ENCODE measurements at places on chromosomes 4 and X.

GRCh38 chr4:94352163-94352562 lies 9.5 kb upstream of the HPGDS start:
- no peak for DNase-seq

- DNase-seq: no peak
Measured at GRCh38 chr4:177322881-177323280, 13.2 kb downstream of the NEIL3 start.

DNA sequence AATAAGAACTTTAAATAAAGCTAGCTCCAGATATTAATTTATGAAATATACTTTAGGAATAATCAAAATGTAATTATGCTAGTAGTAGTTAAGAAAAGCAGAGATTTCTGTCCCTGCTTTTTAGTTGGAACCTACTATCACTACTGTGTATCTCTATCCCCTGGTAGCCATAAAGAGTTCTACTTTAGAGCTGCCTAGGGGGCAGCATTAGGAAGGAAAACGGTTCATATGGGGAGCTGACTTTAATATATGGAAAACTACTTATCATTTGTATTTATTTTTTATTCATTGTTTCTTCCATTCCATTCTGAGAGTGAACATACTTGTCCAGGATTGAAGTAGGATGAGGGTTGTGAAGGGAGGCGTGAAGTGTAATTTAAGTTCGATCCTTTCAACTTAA lies 40.9 kb downstream of the CPEB2 start:
- DNase-seq: no peak

- DNase-seq: no peak
Measured at GRCh38 chr4:99208719-99209075, 10.3 kb downstream of the ADH6 start.

GRCh38 chr4:16835597-16836247 lies 62.7 kb downstream of the LDB2 start:
- no peak for DNase-seq

DNA sequence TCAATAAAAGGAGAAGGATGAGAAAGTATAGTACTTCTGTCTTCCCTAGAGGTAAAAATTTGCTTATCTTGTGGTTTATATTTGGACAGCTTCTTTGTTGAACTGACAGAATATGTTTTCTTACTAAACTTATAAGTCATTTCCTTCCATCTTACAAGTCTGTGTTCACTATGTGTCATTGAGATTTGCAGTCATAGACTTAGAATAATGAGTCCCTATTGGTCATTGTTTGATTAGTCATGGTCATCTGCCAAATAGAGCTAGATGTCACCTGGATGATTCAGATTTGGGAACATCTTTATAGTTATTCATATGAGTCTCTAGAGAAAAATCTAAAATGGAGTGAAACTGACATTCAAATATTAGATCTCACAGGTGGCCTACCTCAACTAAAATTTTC lies 51.5 kb downstream of the SPATA18 start:
- DNase-seq: no peak

DNA sequence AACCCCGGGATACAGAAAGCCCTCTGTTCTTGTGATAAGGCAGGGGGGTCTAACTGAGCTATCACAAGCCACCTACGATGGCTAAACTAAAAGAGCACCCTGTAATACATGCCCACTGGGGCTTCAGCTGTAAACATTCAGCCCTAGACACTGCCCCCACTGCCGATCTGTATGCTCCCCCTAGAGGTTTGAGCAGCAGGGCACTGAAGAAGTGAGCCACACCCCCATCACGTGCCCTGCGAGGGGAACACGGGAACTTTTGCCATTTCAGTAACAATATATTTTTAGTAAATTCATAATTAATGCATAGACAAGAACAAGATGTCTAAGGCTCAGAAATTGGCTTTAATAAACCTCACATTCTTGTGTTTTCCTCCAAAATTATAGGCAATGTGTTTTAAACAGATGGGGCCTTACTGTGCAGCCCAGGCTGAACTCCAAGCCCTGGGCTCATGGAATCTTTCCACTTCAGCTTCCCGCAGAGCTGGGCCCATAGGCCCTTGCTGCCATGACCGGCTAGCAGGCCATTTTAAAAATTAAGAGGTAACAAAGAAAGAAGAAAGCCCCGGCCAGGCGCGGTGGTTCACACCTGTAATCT lies 235.3 kb upstream of the SFRP2 start:
- no peak for DNase-seq

GRCh38 chrX:54157561-54157960 lies 25.5 kb downstream of the FAM120C start:
- DNase-seq: no peak

DNA sequence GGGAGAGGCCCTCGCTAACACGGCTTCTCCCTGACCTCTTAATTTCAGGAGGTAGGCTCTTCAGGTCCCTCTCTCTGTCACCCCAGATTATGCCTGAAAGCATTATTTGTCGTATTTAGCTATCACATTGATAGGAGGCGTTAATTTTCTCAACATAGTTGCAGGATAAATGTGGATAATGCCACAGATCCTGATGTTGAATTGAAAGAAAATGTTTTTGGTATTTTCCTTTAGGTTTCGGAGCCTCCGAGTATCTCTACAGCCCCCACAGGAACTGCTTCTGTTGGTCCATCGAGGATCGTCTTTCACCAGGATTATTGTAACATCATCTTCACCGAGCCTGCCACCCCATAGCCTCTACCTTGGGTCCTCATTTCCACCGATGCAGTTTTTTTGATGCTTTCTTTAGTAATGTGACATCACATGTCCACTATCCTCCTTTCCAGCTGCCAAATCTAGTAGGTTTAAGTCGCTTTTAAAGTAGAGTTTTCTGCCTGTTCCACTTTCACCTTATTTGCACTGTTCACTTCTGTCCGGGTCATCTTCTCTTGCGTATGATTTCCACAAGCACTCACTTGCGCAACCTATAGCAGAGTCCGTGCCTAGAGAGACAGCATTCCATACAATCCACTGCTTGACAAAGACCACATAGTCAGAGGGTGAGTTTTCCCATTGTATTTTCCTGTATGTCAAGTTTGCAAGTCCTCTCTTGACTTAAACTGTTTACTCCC lies 665 bp downstream of the TIGD2 start:
- DNase-seq: no peak

DNA sequence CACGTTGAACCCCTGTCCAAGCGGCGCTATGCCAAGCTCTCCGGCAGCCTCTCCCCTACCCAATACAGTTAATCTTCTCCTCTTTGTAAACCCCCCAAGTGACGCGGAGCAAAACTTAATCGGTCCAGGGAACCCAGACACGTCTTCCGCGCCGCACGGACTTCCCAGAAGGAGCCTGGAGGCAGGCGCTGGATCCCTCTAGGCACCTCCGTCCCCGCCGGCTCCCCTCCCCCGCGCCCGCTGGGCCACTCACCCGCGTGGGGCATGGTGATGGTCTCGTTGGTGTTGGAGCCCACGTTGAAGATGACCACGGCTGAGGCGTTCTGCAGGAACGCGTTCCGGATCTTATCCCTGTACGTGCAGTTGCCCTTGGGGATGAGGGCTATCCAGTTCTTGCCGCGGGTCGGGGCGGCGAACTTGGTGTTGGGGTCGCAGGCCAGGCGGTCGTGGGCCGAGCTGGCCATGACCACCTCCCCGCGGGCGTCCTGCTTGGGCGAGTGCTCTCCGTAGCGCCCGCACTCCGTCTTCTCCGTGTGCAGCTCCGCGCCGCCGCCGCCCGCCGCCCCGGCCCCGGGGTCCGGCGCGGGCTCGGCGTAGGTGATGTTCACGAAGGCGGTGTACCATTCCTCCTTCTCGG lies 1.1 kb downstream of the RNF150 start:
- no peak for DNase-seq

DNA sequence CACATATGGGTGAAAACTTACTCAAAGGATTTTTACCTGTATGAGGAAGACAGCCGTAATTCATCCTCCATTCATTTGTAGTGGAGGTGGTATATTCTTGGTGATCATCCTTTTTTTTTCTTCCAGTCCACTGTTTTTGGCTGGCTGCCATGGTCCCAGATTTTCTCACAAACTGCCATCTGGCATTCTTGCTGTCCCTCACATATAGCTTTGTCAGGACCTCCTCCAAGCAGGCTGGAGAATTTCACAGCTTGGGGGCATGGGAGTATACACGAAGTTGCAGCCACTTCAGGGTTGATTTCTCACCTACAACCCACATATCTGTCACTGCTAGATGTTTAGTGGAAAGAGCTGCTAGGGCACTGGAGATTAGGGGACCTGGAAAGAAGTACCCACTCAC lies 401.0 kb downstream of the IL1RAPL1 start:
- no peak for DNase-seq

DNA sequence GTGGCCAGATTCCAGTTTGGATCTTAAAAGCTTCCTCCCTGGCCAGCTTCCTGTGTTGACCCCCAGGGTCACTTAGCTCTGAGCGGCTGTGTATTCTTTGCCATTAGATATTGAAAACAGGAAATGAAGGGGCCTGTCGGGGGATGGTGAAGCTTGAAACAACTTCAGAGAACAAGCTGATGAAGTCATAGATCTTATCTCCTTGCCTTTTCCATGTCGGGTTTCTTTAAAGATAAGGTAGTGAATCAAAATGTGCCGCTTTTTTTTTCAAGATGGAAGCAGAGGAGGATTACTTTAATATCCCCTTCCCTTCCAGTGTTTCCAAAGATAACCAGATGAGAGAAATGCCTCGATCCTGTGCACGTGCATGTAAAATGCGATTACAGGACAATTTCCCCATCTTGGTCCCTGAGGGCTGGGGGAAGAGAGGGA lies 508.5 kb downstream of the MID1IP1 start:
- DNase-seq: peak; percentile 17

- no peak for DNase-seq
Measured at GRCh38 chrX:139909712-139910111, 23.1 kb downstream of the ATP11C start.

DNA sequence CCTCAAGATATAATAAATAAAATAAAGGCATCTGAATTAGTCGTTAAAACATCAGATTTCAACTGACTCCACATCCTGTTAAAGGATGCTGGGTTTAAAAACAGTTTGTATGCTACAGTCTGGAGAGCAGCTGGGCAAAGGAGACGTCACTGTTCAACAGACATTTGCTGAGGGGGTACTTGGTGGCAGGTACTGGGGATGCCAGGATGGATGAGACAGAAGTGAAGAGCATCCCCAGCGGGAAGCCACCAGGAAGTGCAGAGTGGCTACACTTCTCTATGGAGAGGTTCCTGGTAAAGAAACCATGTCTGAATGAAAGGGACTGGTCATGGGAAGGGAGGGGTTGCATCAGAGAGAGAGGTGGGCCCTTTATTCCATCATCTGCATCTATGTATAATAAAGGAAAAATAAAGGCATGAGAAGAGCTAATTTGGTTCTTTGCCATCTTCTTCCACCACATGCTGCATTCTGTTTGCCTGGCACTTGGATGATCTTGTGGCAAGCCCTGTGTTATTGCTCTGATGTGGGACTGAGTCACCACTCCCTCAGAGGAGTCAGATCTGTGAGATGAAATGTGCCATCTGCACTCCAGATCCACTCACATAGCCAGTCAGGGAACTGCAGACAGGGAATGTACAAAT lies 145.0 kb downstream of the SOWAHB start:
- DNase-seq: no peak

DNA sequence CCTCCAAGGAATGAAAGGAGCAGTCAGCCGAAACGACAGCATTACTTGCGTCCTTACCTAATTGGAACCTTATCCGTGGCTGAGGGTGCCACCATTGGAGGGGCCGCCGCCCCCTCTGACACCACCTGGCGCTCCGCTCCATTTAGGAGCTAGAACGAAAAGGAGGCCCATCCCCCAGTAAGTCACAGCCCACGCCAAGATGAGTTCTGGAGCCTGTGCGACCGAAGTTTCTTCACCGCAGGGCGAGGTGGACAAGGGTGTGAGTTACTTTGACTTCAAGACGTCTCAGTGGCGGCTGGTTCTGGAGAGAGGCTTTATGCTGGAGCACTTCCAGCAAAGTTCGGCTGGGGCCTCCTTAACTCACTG lies 729 bp upstream of the IRF2 start:
- DNase-seq: peak; percentile 52

GRCh38 chr4:153798420-153798819 lies 9.5 kb upstream of the SFRP2 start:
- no peak for DNase-seq

DNA sequence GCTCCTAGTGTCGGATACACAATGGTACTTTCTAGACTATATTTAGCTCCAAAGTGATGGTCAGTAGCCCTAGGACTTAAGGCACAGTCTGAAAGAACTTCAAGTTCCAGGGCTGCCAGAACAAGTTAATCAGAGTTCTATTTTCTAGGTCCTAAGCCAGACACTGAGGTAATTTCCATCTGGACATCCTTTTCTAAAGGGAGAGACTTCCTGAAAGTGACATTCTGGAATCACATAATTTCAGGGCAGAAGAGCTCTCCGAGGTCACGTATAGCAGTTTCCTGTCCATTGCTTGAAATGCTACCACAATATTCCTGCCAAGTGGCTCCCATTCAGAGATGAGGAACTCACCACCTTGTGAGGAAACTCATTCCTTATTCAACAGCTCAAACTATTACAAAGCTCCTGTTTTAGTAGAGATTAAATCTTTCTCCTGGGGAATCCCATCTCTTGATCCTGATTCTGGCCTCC lies 117.9 kb downstream of the COL25A1 start:
- no peak for DNase-seq

GRCh38 chr4:4645743-4646142 lies 103.9 kb upstream of the STX18 start:
- DNase-seq: no peak

DNA sequence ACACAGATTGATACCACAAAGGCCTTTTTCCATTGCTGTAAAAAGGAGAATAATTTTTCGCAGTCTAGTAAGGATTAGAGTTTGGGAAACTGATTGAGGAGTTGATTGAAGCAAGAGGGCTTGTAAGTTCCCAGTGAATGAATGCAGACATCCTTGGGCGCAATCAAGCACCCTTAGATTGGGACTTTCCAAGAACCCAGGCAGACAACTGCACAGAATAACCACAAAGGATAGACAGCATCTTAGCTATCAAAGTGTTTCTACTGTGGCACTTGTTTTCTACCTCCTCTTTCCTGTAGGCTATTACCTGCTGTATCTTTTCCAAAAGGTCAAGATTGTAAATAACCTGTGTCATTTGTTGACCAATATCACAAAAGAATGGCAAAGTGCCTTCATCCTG lies 2.6 kb downstream of the COX18 start:
- peak; percentile 31 for DNase-seq

GRCh38 chr4:15291122-15291521 lies 136.7 kb upstream of the C1QTNF7 start:
- DNase-seq: no peak

DNA sequence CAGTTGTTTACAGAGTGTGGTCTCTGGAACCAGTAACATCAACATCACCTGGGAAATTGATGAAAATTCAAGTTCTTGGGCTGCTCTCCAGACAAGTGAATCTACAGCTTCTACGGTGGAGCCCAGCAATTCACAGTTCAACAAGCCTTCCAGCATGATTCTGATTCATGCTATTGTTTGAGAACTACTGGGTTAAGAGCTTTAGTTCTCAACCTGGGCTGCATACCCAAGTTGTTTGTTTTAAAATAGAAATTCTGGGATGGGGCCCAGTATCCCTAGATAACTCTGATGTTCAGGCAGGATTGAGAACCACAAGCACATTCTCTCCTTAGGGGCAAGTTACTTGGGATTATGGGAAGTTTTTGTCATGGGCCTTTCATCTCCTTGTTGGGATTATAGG lies 37.9 kb upstream of the PGK1 start:
- DNase-seq: no peak

GRCh38 chrX:40734971-40735324 lies 394 bp downstream of the MED14 start:
- DNase-seq: no peak

GRCh38 chr4:38889143-38889542 lies 21.5 kb downstream of the FAM114A1 start:
- DNase-seq: no peak

Data from activated T-helper 1 cell treated with anti-CD3 and anti-CD28 coated beads, Interleukin-12 subunit alpha, Interleukin-12 subunit beta, Interleukin-2, Interleukin-4 antibody, amounts not matched to agents 30 ng/mL and 10 ng/mL and 1 ng/mL, durations not matched to agents 14 hours and 24 hours and 36 hours (primary cell).